ENCODE measurements at places on chromosomes 2 and 18.

DNA sequence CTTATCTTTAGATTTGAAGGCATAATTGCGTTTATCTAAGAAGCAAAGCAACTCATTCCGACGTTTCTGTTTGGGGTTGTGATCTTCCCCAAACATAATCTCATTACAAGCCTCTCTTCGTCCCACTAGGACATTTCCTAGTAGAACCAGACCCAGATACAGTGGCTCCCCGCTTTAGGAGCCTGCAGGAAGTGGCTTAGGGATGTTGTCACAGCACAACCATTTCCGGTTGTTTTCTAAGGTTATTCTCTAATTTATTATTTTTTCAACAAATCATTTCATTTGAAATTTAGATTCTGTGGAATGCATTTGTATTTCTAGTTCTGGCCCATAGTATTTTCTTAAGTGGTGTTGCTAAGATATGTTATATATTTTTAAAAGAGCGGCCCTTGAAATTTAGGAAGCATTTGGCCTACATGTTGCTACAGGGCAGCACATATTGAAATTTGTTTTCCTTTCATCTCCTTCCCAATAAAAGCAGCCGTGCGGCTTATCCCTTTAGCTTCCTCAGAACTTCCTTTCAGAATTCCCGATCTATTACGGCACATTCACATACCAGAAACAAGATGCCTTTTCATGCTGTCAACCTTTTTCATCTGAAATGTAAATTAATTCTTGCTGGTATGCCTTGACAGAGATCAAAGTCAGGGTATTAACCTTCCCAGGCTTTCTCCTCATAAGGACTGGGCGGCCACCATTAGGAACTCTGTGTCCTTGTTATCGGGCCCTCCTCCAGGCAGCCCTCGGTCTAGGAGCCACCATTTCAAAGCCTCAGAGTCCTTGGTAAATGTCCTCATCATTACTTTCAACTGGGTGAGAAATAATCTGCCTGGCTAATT lies 210.9 kb upstream of the SP5 start:
- DNase-seq = no peak

- DNase-seq = no peak
Observed at GRCh38 chr18:60018618-60019462, 119.0 kb downstream of the PMAIP1 start.

- no peak for DNase-seq
Observed at GRCh38 chr2:3482363-3482821, 36.9 kb downstream of the ADI1 start.

DNA sequence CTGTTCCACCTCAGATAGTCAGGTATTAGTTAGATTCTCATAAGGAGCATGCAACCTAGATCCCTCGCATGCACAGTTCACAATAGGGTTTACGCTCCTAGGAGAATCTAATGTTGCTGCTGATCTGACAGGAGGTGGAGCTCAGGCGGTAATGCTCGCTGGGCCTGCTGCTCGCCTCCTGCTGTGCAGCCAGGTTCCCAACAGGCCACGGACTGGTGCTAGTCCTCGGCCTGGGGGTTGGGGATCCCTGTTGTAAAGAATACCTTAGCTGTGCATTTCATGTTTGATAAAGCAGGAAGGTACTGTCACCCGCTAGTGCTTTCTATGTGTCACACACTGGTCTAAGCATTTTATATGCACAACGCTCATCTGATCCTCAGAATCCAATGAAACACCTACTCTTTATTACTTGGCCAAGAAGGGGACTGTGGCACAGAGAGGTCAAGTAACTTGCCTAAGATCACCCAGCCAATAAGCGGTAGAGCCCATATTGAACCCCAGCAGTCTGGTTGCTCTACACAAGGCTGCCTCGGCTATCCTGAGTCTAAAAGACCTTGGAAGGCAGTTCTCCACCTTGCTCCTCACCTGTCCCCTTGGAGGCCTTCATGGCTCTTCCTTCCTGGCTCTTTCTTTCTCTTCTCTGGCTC lies 35.8 kb downstream of the SLC4A3 start:
- DNase-seq = no peak

DNA sequence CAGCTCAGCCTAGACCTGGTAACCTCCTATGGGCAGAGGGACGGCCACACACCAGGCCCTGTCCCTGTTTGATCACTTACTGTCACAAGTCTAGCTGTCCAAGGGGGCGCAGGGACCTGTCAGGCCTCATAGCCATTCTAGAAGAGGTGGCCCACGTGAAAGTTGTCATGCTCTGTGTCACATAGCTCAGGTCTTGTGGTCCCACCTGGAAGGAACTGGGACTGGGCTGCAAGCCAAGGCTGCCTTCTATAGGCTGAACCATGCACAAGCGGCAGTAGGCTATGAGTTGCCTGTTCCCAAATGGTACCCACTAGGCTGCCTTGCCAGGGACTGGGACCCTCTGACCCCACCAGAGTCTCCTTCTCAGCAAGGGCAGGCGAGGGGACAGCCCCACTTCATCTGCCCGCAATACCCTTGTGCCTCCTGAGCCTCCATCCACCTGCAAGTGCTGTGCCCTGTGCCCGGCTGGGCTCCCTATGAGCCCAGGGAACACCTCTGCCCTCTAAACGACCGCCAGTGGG lies 177.5 kb downstream of the ANAPC1 start:
- DNase-seq = no peak

DNA sequence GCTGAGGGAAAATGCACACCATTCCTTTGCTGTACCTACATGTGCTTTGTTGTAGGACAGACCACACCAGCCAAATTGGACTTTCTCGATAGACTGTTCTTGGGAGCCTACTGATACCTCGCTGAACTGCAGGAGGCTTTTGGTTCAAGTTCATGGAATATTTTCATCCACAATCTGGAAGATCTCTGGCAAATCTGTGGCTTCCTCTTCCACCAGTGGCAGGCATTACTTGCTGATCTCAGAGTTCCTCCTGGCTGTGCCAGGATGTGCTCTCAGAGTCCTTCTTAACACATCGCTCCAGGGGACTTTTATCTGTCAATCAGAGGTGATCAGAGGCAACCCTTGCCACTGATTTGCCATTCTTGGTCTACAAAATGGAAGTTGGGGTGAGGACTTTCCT lies 87.7 kb downstream of the PTGR3 start:
- DNase-seq = no peak

DNA sequence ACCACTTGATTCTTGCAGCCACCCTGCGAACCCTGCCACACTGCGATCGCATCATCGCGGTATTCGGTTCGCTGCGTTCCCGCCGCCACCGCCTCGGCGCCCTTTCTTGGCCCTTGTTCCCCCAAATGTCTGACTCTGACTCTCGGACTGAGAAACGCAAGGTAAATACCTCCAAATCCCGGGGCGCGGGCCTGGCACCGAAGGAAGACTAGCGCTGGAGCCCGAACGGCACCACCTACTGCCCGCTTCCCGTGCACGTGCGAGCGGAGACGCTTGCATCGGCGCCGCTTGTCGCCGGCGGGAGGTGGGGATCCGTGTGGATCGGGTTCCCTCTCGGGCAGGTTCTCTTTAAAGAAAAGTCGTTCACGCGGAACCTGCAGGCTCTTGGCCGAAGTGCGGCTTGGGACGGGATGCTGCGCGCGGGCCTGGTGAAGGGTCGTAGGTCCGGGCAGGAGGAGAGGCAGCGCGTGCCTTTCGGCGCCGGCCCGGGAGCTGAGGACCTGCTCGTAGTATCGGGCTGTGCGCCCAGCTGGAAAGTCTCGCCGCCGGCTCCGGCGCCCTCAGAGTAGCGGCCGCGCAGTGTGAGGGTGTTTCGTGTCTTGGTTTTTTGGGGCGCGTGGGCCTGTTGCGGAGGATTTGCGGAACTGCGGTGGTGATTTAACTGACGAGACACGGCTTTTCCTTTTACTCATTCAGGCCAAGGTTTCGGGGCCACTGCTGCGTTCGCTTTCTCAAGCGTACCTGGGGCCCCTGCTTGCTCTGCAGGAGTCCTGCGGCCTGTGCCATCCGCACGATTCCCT lies 514 bp downstream of the BCL2L11 start:
- DNase-seq = no peak

- no peak for DNase-seq
Observed at GRCh38 chr2:116724550-116724949, 1089.9 kb upstream of the DDX18 start.

- no peak for DNase-seq
Observed at GRCh38 chr2:217856159-217856558, 146.6 kb downstream of the TNS1 start.

DNA sequence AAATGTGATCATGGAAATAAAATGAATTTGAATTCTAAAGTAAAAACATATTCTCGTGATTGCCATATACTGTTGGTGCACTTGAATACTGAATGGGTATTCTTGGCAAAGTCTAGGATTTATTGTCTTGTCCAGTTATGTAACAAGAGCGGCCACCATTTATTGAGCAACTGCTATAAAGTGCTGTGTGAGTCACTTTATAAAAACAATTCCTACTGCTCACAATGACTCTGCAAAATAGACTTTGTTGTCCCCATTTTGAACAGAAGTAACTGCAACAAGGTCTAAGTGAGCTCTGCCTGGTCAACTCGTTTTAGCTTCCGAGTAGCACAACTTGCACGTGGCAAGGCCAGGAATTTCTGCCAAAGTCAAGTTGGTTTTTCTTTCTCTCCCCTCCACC lies 995.6 kb upstream of the FANCL start:
- no peak for DNase-seq

GRCh38 chr2:44927985-44928482 lies 13.5 kb upstream of the SIX3 start:
- DNase-seq = no peak

DNA sequence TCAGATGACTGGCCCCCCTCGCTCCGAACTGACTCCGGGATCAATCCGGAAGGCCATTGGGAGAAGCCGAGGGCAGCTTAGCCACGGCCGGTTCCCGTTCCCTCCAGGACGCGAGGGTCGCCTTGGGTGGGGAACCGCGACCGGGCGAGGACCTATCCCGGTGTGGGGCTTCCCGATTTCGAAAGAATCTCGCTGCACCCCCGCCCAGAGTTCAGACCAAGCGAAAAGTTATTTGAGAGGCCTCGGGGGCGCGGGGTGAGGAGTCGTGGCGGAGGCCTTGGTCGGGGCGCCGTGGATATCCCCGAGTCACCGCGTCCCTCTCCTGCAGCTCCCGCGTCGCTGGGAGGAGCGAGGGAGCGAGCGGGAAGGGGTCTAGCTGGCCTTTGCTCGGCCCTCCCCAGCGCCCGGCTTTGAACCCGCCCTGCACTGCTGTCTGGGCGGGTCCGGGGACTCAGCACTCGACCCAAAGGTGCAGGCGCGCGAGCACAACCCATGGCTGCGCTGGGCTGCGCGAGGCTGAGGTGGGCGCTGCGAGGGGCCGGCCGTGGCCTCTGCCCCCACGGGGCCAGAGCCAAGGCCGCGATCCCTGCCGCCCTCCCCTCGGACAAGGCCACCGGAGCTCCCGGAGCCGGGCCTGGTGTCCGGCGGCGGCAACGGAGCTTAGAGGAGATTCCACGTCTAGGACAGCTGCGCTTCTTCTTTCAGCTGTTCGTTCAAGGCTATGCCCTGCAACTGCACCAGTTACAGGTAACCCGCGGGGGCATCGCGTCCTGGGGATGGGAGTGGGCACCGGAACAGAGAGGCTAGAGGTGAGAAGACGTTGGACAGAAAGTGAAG lies at the start of gene CYP27A1:
CYP27A1 (plus strand) TSS at position 457 of the 837 bp plus-strand sequence; CDS start at position 493, 36 bp downstream.
- no peak for DNase-seq
